NCI-H446 (cell line): ENCODE measurements at places on chromosomes 2 and 18.

GRCh38 chr2:43519643-43520221 lies 76.1 kb downstream of the THADA start:
- DNase-seq: no peak

DNA sequence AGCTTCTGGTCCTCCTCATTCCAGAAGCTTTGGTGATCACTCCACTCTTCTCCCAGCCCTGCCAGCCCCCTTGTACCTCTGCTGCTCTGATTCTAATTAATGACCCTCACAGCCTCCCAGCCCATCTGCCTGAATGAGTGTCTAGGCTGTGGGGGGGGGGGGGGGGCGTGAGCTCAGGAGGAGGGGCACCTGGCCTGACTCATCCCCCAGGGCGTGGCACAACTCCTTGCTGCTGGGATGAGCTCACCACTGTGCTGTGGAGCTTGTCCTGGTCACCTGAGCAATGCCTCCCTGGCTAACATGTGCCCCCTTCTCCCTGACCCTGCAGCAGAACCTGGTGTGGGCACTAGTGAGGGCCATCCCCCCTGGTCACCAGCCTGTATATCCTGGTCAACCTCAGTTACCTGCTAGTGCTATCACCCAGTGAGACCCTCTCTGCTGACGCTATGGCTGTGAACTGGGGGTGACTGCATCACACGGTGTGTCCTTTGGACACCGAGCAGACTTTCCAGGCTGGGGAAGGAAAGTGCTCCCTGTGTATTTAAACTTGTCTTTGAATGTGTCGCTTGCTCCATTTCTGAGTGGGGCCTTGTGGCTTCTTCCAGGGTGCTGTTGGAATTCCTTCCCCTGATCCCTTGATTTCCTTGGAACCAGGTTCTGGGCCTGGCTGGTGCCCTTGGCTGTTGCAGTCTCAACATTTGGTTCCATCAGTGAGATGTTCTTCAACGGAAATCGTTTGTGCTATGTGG lies 41.5 kb upstream of the PUM2 start:
- no peak for DNase-seq

GRCh38 chr2:120750488-120751210 lies 15.0 kb downstream of the GLI2 start:
- peak; percentile 7 for DNase-seq

GRCh38 chr18:48940854-48941611 lies 9.7 kb downstream of the SMAD7 start:
- DNase-seq: no peak

GRCh38 chr2:45963816-45964215 lies 312.3 kb downstream of the PRKCE start:
- no peak for DNase-seq

- DNase-seq: no peak
Observed at GRCh38 chr2:64599469-64599868, 54.2 kb downstream of the SERTAD2 start.

GRCh38 chr2:527581-527980 lies 149.6 kb downstream of the TMEM18 start:
- DNase-seq: no peak

DNA sequence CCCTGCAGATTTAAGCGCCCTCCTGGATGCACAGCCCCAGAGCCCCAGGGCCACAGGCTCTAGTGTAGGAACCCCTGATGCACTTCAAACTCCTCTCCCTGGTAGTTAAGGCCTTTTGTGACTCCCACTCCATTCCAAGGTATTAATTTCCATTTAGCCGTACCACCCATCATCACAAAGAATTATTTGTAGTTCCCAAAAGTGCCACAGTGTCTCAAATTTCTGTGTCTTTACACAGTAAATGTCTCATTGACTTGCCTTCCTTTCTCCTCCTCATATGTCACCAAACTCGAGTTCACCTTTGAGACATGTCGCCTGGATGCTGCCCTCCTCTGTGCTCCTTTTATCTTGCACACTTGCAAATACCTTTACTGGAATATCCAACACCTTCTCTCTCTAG lies 25.9 kb downstream of the PECR start:
- no peak for DNase-seq

GRCh38 chr2:20615466-20616241 lies 35.2 kb downstream of the HS1BP3 start:
- no peak for DNase-seq

- DNase-seq: no peak
Observed at GRCh38 chr2:40303746-40304145, 148.1 kb downstream of the SLC8A1 start.

DNA sequence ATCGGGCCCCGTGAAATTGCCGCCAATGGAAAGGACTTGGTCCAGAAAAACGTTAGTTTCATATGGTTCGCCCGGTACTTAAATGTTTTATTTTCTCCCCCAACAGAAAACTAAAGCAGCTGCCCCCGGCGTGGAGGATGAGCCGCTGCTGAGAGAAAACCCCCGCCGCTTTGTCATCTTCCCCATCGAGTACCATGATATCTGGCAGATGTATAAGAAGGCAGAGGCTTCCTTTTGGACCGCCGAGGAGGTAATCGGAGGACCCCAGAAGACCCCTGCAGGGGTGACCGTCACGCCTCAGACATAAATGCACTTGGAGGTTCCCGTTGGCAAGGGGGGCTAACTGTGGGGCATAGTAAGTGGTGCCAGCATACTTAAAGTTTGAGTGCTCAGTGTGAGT lies 742 bp downstream of the RRM2 start:
- DNase-seq: no peak

GRCh38 chr2:240519396-240520129 lies 38.2 kb downstream of the ANKMY1 start:
- no peak for DNase-seq

- DNase-seq: no peak
Observed at GRCh38 chr18:9561759-9562158, 52.6 kb downstream of the PPP4R1 start.

- DNase-seq: no peak
Observed at GRCh38 chr2:141844231-141844630, 286.6 kb downstream of the LRP1B start.

DNA sequence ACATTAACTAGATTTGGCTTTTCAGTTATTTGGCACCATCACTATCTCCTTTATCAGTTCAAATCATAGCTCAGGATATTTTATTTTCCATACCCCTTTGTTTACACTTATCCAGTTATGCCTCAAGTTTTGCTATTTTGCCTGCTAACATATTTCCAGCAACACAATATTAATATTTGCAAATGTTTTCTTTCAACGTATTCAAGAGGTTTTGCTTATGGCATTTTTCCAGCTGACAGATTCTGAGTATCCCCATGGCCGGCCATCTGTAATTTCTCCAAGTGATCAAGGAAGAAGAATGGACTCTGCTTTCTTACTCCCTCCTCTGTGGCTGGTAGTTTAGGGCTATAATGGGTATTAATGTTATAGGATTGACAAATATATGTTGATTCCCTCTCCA lies 49.4 kb downstream of the RND3 start:
- no peak for DNase-seq

DNA sequence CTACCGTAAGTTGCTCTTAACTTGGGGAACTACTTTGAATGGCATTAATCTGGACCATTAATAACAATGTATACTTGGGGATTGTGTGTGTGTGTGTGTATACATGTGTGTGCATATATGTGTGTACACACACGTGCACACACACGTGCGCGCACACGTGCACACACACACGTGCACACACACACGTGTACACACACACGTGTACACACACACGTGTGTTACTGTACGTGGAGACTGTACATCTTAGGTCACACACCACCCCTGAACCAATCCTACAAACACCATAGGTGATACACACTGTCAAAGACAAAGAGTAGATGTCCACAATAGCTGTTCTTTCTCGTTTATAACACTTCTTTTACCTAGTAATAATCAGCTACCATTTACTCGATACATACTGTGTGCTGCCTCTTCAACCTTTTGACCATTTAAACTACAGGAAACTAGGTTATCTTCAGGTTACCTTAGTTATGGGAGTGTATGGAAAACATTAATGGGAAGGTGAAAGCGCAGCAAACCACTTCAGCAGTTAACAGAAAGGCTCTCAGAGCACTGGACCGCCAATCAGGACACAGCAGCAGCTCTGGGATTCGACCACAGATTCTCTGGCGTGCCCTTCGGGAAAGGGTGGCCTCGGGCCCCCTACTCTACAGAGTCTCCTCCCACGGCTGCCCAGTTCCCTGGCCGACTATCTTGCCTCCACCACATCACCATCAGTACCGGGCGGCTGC lies 894 bp upstream of the GCC2 start:
- DNase-seq: no peak

DNA sequence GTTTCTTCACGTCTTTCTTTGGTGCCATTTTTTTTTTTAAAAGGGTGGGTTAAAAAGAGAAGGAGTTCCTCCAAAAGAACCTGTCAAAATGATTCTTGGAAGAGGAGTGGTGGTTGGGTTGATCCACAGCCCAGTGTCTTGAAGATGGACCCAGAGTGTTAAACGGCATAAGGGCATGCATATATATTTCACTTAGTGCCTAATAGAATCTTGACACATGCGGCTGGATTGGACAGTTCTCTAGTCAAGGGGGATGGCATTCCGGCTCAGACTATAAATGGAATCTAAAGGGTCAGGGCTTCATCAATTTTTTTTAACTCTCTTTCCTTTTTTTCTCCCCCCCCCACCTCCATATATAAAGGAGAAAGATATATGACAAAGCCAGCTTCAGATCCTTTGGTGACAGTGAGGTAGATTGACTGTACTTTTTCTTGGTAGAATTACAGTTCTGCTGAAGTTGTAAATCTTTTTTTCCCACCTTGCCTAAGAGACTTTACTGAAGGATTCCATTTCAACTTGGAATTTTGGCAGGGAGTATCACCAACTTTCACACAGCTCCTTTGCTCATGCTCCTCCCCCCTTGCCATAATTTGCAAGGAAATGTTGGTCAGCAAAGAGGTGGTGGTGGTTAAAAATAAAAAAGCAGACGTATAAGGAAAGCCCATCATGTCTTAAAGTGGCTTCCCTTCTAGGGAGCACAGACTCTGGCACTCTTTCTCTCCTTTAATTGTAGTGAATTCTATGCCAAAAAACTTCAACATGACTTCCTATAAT lies at the start of gene MYL1:
Gene MYL1, minus strand, starts transcription at position 160 of the 774 bp plus-strand sequence. Its CDS starts 132 bp downstream, at position 28.
- DNase-seq: no peak

GRCh38 chr2:102621630-102622029 lies 2.3 kb downstream of the SLC9A2 start:
- no peak for DNase-seq

- DNase-seq: no peak
Observed at GRCh38 chr18:37270038-37270665, 295.4 kb downstream of the CELF4 start.

- DNase-seq: no peak
Observed at GRCh38 chr2:239380831-239381708, 19.8 kb downstream of the HDAC4 start.

DNA sequence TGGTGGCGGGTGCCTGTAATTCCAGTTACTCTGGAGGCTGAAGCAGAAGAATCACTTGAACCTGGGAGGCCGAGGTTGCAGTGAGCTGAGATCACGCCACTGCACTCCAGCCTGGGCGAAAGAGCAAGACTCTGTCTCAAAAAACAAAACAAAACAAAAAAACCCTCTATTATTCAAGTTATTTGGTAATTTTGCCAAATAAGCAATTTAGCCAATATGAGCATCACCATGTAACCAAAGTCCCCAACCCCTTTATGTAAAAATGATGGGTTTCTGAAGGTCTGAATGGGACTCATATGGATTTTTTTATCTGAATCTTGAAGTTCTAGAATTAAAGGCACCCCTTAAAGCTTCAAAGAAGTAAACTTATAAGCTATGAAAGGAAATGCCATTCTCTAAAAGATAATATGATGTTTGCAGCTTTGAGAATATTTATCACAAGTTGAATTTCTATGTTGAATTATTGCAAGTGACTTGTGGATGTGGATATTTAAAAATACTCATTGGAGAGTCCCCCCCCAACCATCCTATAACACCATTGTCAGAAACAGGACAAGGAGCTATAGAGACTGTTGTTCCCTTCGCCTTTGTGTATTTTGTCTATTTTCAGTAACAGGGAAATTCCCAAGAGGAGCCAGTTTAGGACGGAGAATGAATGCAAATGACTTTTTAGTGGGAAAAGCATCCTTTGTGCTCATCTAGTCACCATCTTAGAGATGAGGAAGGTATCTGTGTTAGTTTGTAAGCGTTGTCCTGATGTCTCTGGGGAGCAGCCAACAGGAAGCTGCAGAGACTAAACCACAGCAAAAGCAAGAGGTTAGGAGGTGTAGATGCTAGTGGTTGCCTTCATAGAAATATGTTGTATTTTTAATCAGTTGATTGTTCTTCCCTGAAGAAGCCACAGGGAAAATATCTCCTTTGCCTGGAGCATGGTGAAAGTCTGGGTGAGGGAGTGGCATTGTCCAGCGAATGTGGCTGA lies 68.3 kb downstream of the TET3 start:
- DNase-seq: no peak

DNA sequence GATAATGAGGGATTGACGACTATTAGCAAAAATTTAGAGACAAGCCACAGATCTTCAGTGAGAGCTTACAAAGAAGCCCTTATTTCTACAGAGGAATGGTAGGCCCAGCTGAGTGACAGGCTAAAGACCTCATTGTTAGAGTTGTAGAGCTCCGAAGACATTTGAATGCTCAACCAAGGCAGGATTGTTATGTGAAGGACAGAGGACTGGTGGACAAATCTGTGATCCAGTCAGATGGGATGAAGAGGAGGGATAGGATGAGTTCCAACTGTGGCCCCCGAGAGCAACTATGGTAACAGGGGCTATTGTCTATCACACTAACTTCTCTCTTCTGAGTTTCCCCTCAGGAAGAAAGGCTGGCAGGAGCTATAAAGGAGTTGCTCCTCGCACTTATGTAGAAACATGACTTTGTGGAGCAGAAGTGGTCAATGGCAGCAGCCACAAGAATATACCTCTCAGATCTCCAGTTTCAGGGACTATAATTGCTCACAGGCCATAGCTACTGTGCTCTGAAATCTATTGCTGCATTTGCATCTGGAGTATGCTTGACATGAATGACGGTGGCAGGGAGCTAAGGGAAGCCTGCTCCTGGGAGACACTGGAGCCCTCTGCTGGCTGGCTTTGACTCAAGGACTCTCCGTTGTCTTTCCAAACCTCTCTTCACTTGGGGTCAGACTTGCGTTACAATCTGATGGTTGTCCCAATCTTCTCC lies 50.3 kb upstream of the GREB1L start:
- DNase-seq: no peak

DNA sequence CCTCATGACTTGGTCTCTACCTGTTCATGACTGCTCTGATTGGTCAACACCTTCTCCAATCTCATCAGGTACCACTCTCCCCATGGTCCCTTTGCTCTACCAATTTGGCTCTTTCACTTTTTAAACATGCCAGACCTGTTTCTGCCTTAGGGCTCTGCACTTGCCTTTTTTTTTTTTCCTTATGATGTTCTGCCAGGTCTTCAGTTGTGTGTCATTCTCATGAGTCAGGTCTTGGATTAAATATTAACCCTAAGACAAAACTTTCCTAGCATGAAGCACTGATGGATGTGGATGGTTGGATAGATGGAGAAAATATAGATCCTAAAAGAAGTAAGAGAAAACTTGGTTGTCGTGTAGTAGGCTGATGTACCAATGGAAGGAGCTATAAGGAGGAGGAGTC lies 219.3 kb downstream of the TTC32 start:
- DNase-seq: no peak

DNA sequence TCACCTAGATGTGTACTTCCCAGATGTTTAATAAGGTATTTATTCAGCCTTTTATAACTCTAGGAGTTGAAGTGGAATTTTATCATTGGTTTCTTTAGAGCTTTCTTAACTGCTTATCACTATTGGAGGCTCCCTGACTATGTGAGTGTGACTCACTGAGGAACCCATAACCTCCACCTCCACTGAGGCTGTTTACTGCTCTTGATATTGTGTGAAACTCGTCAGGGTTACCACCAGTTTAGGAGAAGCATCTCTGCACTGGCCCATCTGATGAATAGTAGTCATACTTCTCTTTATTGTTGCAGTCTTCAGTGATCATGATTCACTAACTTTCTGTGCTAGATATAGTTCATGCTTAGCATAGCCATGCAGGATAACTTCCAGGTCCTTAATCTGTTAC lies 79.6 kb upstream of the UBXN4 start:
- DNase-seq: no peak
